Tibial nerve (tissue), 4 donors: ENCODE measurements at places on chromosomes 13 and 19. TPM values are rescaled to one million over a fixed set of nuclear protein-coding genes. Genes with fewer than 3 reads are reported as not detected.

FGF14 gene
- 0.21 TPM for total RNA-seq

KLC3 gene
- not detected for total RNA-seq

CATSPERD gene
- not detected for total RNA-seq

DNA sequence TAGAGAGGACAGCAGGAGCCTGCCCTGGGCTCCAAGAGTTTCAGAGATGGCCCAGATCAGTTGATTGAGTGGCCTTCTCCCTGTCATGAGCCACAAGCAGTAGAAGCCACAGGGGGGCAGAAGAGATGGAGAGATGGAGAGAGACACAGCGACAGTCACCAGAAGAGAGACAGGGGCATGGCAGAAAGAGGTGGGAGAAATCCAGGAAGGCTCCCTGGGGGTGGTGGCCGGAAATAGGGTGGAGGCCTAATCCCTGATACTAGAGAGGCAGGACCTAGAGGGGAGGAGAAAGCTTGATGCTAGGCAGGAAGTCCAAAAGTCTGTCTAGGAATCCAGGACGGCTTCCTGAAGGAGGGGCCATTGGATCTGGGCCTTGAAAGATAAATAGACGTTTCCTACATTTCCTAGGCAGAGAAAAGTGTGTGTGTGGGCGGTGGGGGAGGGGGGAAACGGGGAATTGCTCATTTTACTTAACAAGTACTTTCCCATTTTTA, 9.6 kb upstream of the TPM4 start:
- peaks cover 16% of the 10 kb centered on the region for H3K4me1 ChIP-seq
- H3K27ac ChIP-seq: peak overlapping the region; percentile 45
- no peaks in the 10 kb centered on the region for H3K27me3 ChIP-seq

DNA sequence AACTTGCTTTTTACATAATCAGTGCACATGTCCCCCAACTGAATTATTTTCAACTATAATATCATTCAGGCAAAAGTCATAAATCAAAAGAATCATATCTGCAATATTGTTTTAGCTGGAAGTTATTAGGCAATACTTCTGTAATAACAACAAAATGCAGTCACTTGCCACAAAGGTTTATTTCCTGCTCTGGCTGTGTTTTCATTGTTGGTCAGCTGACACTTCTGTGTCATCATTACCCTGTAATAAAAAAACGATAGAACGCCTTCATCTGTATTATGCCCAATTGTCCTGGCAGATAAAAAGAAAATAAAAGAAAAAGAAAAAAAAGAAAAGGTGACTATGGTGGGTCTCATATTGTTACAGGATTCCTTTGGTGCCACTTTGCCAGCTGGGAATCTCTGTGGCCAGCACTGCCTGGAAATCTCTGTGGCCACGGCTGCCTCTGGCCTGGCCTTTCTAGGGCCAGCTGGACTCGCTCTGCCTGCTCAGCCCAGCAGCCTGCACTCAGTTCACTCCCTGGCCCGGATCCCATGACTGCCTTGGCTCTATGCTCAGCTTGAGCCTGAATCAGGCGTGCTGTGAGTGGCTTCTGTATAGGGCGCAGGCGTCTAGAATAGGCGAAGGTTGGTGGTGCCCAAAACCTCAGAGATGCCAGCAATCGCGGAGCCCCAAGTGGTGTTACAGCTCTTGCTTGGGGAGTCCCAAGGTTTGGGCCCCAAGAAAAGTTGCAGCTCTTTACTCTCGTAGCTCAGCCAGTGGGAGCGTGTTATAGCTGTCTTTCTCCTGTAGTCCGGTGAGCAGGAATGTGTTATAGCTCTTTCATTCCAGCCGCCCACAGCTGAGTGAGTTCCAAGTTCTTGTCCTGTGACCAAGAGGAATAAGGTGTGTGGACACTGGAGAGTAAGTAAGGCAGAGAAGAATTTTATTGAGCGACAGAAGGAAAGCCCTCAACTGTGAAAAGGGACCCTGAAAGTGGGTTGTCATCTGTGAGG, 1227.1 kb downstream of the SLITRK1 start:
- DNase-seq: peak; percentile 74
- no peaks in the 10 kb centered on the region for H3K4me1 ChIP-seq
- H3K27ac ChIP-seq: peak overlapping the region; percentile 70
- H3K36me3 ChIP-seq: no peaks in the 10 kb centered on the region
- no peak overlapping the region for H3K4me3 ChIP-seq

DNA sequence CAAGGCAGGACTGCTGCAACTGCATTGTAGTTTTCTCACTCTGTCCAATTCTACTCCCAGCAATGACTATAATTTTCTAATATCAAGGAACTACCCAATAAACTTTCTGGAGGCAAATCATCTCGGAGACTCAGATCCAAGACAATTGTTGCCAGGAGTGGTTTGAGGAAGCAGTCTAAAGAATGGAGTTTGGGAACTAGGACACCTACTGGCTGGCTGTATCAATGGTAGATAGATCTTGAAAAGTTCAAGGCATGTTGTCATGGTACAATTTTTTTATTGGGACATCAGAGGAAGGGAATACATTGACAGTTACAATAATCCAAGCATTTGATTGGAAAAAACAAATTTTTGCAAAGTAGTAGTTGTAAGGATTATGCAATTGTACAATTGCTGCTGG, 648.3 kb upstream of the SLITRK6 start:
- no peak overlapping the region for H3K4me3 ChIP-seq
- H3K27me3 ChIP-seq: no peaks in the 10 kb centered on the region
- peaks cover 5% of the 10 kb centered on the region for H3K4me1 ChIP-seq
- no peak overlapping the region for H3K27ac ChIP-seq

DNA sequence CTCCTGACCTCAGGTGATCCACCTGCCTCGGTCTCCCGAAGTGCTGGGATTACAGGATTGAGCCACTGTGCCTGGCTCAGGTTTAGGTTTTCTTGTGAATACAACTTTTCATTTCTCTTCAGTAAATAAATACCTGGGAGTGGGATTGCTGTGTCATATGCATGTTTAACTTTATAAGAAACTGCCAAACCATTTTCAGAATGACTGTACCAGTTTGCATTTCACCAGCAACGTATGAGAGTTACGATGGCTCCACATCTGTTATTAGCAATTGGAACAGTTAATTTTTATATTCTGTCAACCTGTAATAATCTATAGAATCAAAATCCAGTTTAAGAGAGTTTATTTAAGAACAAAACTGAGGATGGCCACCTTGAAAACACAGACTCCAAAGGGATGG, 52.2 kb downstream of the TEX26 start:
- no peaks in the 10 kb centered on the region for H3K4me1 ChIP-seq
- H3K27me3 ChIP-seq: no peaks in the 10 kb centered on the region
- H3K36me3 ChIP-seq: no peaks in the 10 kb centered on the region
- DNase-seq: no peak
